ENCODE measurements at places on chromosomes 11 and 22. TPM values are rescaled to one million over a fixed set of nuclear protein-coding genes. Genes with fewer than 3 reads are reported as not detected.

The PRDM10 gene
- 9.2 TPM for total RNA-seq

The SAA4 gene
- not detected for total RNA-seq

The AAMDC gene
- total RNA-seq, result 11.2 TPM

The PANX3 gene
- total RNA-seq, result not detected

The TMEM86A gene
- total RNA-seq, result 2.0 TPM

The IL17REL gene
- total RNA-seq, result not detected

The MYO7A gene
- 1.8 TPM for total RNA-seq

The RHOD gene
- total RNA-seq, result 42.0 TPM

GRCh38 chr11:2922655-2923054 is 6.6 kb downstream of the PHLDA2 start:
- DNase-seq, result no peak
- no peak overlapping the region for H3K4me3 ChIP-seq
- H3K4me1 ChIP-seq, result peaks cover 35% of the 10 kb centered on the region
- no peaks in the 10 kb centered on the region for H3K27me3 ChIP-seq
- H3K36me3 ChIP-seq, result peaks cover 3% of the 10 kb centered on the region

- no peak for DNase-seq
- no peaks in the 10 kb centered on the region for H3K36me3 ChIP-seq
- no peaks in the 10 kb centered on the region for H3K27me3 ChIP-seq
- no peak overlapping the region for H3K27ac ChIP-seq
Measured at GRCh38 chr22:38016182-38017151, 32.1 kb upstream of the SOX10 start.

DNA sequence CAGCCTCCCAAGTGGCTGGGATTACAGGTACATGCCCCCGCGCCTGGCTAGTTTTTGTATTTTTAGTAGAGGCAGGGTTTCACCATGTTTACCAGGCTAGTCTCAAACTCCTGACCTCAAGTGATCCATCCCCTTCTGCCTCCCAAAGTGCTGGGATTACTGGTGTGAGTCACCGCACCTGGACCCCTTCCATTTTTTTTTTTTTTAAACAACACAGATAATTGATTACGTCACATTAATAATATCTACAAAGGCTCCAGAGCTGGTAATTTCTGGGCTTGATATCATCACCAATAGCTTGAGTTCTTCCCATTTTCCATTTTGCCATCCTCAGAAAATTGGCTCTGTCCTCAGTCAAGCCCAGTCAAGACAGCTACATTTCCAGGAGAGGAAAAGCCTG is 7.2 kb downstream of the TTLL1 start:
- H3K36me3 ChIP-seq, result no peaks in the 10 kb centered on the region
- peaks cover 13% of the 10 kb centered on the region for H3K4me1 ChIP-seq
- no peaks in the 10 kb centered on the region for H3K27me3 ChIP-seq
- H3K4me3 ChIP-seq, result no peak overlapping the region
- DNase-seq, result no peak

DNA sequence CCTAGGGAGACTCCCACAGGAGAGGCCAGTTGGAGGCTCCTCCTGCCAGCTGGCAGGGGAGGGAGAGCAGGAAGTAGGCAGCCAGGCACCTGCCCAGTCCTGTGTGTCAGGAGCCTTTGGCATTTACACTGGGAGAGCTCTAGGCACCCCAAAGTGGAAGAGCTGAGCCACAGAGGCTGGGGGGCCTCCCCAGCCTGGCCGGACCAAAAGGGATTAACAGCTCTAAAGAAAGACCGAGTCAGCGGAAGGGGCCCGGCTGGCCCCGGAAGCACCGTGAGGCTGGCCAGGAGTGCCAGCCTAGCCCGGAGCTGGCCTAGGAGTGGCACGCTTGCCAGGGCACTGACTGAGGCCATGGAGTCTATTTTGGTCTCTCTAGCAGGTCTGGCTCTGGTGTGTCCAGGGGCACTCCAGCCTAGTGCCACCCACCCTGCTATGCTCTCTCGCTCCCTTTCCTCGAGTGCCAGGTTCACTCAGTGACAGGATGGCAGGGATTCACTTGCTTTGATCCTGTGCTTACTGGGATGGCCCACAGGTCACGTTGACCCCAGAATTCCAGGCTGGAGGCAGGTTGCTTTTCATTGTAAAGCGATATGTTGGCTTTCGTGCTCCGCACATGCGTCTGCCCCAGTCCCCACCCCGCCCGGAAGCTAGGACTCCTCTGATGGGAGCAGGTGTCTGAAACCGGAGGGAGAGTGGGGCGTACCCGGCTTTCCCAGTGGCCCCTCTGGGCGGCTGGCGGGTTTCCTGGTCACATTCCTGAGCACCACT is 3.3 kb upstream of the KMT5B start:
- H3K4me1 ChIP-seq, result peaks cover 30% of the 10 kb centered on the region
- H3K36me3 ChIP-seq, result no peaks in the 10 kb centered on the region
- H3K4me3 ChIP-seq, result no peak overlapping the region
- no peaks in the 10 kb centered on the region for H3K27me3 ChIP-seq
- no peak for DNase-seq
- no peak overlapping the region for H3K27ac ChIP-seq

DNA sequence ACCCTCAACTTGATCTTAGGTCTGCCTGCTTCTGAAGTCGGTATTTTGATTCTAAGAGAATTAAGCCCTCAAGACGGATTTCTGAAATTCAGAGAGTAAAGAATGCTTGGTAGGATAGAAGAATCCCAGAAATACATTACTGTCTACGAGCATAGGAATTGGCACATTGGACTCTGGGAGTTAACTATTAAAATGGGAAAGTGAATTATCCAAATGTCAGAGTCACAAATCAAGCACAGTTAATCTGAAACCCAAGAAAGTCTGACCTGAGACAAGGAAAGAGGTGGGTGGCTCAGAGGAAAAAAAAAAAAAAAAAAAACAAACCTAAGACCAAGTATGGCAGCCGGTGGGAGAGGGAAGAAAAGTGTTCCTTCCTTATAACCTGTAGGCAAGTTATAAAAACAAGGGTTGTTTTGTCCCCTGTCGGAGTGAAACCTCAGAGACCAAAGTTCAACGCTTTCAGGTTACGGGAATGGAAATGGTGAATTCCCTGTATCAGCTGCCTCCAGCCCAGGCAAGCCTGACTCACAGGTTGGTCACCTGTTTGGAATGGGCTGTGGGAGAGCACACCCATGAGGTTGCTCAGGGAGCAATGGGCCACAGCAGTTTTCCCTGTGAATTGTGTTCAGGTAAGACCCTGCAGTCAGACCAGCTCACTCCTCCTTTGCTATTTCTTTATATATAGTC is 139.0 kb downstream of the ETS1 start:
- peaks cover 14% of the 10 kb centered on the region for H3K4me1 ChIP-seq
- no peaks in the 10 kb centered on the region for H3K27me3 ChIP-seq
- peak overlapping the region; percentile 23 for H3K27ac ChIP-seq
- H3K4me3 ChIP-seq, result peak overlapping the region; percentile 51

DNA sequence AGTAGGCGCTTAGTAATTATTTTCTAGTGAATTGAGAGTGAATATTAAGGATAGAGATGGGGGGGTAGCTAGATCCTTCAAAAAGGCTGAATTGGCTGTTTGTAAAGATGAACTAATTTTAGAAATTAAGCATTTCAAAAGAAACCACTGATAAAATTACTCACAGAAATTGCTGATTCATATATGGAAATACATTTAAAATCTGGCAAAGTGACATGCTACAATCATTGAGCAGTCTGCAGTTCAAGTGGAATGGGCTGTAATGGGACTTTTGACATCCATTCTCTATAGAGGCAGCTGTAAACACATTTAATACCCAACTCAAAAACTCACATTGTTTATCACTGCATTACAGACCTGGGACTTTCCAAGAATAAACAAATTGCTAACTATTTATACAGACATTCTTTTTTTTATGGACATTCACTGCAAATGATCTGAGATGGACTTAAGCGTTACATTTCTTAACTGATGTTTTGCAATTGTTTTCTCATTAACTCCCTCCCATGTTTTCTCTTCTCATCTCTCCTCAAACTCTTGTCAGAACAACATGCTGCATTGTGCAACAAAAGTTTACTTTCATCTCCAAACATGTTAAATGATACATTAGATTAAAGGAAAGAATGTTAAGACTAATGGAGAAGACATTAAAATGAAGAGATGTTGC is 42.1 kb upstream of the MMP7 start:
- H3K4me1 ChIP-seq, result no peaks in the 10 kb centered on the region
- no peaks in the 10 kb centered on the region for H3K36me3 ChIP-seq
- no peaks in the 10 kb centered on the region for H3K27me3 ChIP-seq
- no peak for DNase-seq
- H3K4me3 ChIP-seq, result no peak overlapping the region

- H3K27ac ChIP-seq, result no peak overlapping the region
- no peak for DNase-seq
- H3K27me3 ChIP-seq, result no peaks in the 10 kb centered on the region
- no peaks in the 10 kb centered on the region for H3K36me3 ChIP-seq
- H3K4me3 ChIP-seq, result no peak overlapping the region
Measured at GRCh38 chr22:39206491-39206890, 38.3 kb downstream of the PDGFB start.

DNA sequence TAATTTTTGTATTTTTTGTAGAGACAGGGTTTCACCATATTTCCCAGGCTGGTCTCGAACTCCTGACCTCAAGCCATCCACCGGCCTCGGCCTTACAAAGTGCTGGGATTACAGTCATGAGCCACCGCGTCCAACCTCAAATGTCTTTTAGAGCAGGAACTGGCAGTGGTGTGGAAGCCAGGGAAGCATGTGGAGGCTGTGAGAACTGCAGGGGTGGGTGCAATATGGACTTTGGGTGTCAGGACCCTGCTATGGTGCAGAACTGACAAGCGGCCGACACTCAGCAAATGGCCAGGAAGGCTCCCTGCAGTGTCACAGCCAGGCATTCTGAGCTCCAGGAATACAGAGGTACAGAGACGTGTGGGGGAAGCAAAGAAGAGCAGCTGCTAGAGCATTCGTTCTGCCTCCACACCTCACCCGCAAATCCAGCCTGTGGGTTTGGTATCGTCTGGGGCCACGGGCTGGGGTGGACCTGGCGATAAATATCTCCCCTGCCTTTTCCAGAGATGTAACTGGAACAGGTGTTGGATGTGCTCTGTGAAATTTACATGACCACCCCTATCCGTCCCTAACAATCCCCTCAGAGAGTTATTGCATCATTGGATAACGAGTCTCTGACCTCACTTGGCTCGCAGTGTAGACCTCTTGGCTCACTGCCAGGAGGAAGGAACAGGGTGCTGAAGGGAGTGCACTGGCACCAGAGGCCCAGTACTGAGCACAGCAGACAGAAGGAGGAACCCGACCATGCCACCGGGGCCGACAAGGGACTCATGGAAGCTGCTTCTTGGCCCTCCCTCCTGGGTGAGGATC is 624.7 kb upstream of the B3GAT1 start:
- no peaks in the 10 kb centered on the region for H3K36me3 ChIP-seq
- peaks cover 5% of the 10 kb centered on the region for H3K27me3 ChIP-seq
- H3K4me3 ChIP-seq, result no peak overlapping the region
- H3K27ac ChIP-seq, result no peak overlapping the region
- DNase-seq, result no peak

DNA sequence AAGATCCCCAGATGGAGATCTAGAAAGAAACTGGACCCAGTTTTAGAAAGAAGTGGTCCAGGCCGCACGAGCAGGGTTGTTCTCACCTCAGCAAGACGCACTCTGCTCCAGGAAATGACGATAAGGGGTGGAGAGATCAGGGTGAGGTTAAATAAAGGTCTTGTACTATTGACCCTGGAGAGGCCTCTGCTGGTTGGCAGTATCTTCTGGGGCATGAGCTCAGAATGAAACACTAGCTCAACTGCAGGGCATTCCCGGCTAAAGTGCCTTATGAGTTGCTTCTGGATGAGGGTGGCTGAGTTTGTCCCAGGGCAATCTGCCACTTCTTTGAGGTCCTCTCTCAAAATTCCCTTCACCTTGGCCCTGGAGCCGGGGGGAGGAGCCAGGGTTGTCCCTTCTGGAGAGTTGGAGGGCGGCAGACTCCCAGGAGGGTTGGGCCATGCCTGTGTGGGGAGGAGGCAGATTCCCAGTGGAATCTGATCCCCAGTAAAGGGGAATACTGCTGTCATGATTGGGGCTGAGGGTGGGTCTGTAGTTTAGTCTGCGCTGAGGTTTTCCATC is 10.9 kb downstream of the USP2 start:
- H3K4me1 ChIP-seq, result peaks cover 42% of the 10 kb centered on the region
- no peak overlapping the region for H3K27ac ChIP-seq
- DNase-seq, result no peak
- no peaks in the 10 kb centered on the region for H3K36me3 ChIP-seq

- no peak overlapping the region for H3K27ac ChIP-seq
- no peaks in the 10 kb centered on the region for H3K36me3 ChIP-seq
- DNase-seq, result no peak
Measured at GRCh38 chr11:94271885-94272372, 32.5 kb upstream of the IZUMO1R start.

DNA sequence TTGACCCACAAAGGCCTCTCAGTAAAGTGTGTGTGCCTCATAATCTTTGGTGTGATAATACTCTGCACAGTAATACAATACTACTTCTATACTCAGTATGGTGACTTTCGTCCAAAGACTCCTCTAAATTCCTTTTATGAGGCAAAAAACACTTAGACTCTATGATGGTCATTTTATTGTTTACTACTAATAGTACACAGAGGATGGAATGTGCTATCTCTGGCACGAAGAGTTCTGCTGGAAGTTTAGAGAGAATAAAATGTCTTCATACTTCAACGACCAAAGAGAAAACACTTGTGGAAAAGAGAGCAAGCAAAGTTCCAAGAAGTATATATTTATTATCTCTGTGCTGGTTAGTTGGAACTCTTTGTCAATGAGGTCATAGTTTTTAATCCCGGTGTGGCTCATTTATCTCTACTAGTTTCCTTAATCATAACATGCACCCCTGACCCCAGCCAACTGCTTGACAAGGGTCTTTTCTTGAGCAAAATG is 7.5 kb upstream of the CSTF3 start:
- no peaks in the 10 kb centered on the region for H3K36me3 ChIP-seq
- H3K4me1 ChIP-seq, result no peaks in the 10 kb centered on the region
- H3K4me3 ChIP-seq, result no peak overlapping the region
- H3K27me3 ChIP-seq, result no peaks in the 10 kb centered on the region
- no peak overlapping the region for H3K27ac ChIP-seq

DNA sequence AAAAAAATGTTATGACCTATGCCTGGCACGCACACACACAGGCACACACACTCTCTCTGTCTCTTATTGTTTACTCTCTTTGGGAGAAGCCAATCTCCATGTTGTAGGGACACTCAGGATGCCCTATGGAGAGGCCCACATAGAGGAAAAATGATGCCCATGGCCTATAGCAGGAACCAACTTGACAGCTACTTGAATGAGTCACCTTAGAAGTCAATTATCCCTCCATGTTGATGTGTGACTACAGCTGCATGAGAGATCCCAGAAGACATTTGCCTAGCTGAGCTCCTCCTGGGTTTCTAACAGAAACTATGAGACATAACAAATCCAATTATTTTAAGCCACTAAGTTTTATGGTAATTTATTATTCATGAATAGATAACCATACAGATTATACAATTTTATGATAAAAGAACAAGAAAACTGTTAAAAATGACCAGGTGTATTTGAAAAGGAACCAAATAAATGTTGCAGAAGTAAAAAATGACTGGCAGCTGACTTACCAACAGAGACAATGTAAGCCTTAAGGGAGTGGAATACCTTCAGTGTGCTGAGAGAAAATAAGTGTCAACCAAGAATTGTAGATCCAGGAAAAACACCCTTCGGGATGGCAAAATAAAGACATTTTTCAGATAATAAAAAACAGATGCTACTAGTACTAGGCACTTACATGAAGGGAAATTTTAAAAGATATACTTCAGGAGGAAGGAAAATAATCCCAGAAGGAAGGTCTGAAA is 403.7 kb upstream of the SYN3 start:
- H3K27ac ChIP-seq, result no peak overlapping the region
- no peaks in the 10 kb centered on the region for H3K4me1 ChIP-seq
- no peaks in the 10 kb centered on the region for H3K36me3 ChIP-seq

- H3K4me1 ChIP-seq, result no peaks in the 10 kb centered on the region
- no peak overlapping the region for H3K4me3 ChIP-seq
- H3K27me3 ChIP-seq, result no peaks in the 10 kb centered on the region
- no peak for DNase-seq
- H3K27ac ChIP-seq, result no peak overlapping the region
Measured at GRCh38 chr11:96023275-96023674, 99.4 kb upstream of the MTMR2 start.
